Thymus (tissue), 14 donors: ENCODE measurements at places on chromosomes 7 and 10. TPM values are rescaled to one million over a fixed set of nuclear protein-coding genes. Genes with fewer than 3 reads are reported as not detected.

GPR26 gene
- total RNA-seq: 0.09 TPM

EN2 gene
- under 0.01 TPM for total RNA-seq

- peaks cover 16% of the 10 kb centered on the region for H3K4me1 ChIP-seq
- H3K27me3 ChIP-seq: no peaks in the 10 kb centered on the region
- H3K4me3 ChIP-seq: no peak overlapping the region
- no peak for DNase-seq
- no peak overlapping the region for H3K27ac ChIP-seq
Observed at GRCh38 chr10:34766811-34767494, 48.1 kb downstream of the PARD3 start.

DNA sequence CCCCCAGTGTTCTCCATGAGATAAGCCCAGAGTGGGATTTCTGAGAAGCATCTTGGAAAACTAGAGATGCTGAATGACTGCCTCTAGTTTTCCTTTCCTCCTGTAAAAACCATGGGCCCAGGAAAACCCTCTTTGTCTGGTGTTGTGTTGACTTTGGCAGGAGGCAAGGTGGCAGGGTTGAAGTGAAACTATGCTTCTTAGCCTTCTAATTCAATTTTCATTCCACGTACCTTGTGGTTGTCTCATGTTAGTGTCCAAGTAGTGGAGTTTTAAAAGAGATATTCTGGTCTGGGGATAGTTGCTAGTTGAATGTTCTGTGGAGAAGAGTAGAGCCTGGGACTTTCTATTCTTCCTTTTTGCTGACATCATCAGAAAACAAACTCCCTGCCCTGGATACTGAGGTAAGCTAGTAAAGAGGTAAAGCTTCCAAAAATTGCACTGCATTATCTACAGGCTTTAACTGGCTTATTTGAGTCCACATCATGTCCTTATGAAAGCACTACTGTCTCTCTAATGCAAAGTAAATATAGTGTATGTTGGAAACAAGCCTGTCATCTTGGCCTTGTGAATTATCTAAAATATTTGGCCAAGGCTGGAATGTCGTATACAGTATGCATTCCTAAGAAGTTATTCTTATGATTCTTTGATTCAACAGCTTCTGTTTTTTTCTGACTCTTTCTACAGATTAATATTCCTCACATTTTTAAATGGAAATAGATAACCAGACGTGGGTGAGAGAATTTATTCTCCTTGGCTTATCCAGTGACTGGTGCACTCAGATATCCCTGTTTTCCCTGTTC lies at the start of gene OR2F2:
TSS of gene OR2F2 (plus strand) at position 708 of the 800 bp plus-strand sequence. CDS start at position 708, 0 bp downstream.
- no peaks in the 10 kb centered on the region for H3K4me1 ChIP-seq
- no peak for DNase-seq
- H3K36me3 ChIP-seq: no peaks in the 10 kb centered on the region
- no peaks in the 10 kb centered on the region for H3K27me3 ChIP-seq

- no peaks in the 10 kb centered on the region for H3K27me3 ChIP-seq
- no peaks in the 10 kb centered on the region for H3K36me3 ChIP-seq
- H3K4me1 ChIP-seq: no peaks in the 10 kb centered on the region
- DNase-seq: no peak
Observed at GRCh38 chr7:141288626-141289025, 214.8 kb downstream of the TMEM178B start.

DNA sequence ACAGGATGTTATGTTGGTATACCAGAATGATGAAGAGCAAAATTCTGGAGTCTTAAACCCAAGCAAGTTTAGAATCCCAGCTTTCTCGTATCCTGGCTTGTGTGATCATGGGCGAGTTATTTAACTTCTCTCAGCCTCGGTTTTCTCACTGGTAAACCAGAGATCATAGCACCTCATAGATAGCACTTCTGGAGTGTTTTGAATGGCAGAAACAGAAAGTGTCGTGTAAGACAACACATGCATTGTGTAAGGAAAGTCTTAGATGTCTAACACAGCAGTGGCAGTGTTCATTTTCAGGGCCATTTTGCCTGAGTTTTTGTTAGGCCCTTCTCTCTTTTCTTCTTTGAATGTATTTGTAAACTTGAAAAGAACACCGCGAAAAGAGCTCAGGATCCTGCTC lies 465.1 kb downstream of the AUTS2 start:
- no peaks in the 10 kb centered on the region for H3K36me3 ChIP-seq
- H3K27me3 ChIP-seq: no peaks in the 10 kb centered on the region
- DNase-seq: no peak
- H3K27ac ChIP-seq: no peak overlapping the region
- H3K4me3 ChIP-seq: no peak overlapping the region
